Activated CD8-positive, alpha-beta memory T cell treated with anti-CD3 and anti-CD28 coated beads for 1 hour (primary cell): ENCODE measurements at places on chromosomes 7 and 10.

DNA sequence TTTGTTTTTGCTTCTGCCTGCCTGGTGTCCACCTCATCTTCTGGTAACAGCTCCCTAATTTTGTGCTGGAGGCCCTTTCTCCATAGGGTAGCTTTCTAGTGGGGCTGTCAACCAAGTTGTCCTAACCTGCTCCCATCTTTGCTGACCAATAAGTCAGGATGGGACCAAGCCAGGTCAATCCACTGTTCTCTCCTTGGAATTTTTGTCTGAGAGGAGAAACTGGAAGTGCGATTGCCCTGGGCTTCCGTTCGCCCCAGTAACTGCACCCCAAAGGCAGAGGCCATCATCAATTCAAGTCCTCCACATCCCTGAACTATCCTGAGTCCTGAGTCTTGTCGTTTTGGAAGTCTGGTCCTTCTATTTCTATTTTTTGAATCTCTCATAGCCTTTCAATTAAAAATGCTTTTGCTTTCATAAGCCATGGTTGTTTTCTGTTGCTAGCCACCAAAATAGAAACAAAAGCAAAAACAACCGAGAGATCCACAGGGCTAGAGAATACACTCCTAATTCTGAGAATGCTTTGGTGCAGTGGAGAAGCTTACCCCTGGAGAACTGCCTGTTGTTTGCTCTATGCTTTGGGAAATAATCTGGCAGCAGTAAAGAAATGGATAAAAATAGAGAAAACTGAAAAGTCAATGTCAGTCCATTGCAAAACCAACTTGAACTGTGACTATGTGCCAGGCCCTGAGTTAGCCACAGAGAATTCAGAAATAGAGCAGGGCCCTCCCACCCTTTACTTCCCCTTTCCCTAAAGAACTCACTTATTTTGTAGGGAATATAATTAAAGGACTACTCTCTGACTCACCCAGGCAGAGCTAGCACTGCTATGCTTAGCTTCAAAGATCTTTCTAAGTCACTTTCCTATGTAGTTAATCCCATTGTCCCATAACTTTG lies 368.1 kb downstream of the CXCL12 start:
- DNase-seq, result no peak

- DNase-seq, result no peak
These were observed 161.0 kb downstream of the HERPUD2 start for GRCh38 chr7:35533902-35534301.

DNA sequence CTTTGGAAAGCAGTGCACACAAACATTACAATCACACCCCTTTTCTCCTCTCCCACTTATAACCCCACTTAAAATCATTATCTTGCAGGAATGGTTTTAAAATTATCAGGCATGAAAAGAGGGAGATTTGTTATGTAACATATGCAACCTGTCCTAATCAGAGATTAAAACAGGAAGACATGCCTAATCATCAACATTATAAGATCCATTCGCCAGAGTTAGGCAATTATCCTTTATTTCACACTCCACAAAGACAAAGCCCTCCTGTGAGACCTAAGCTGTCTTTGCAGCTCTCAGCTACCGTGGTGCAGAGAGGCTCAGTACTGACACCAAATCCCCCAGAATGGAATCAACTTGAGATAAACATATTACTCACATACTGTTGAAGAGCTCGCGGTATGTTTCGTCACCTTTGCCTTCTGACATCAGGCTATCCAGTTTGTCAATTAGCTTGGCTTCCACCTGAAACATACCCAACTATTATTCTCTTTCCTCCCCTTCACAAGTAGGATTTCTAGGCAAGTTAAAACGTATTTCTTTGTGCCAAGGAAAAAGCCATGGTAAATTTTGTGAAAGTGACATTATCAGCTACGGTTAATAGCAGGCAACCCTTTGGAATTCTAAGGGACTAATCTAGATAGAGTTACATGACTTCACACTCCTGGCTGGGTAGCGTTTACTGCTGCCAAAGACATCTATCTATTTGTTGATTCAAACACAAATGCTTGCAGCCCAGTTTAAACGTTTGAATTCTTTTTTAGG lies 226.2 kb upstream of the IMMP2L start:
- no peak for DNase-seq

- no peak for DNase-seq
These were observed 46.5 kb upstream of the KIAA1217 start for GRCh38 chr10:24162206-24162985.

GRCh38 chr7:159192013-159192412 lies 47.3 kb upstream of the VIPR2 start:
- no peak for DNase-seq

DNA sequence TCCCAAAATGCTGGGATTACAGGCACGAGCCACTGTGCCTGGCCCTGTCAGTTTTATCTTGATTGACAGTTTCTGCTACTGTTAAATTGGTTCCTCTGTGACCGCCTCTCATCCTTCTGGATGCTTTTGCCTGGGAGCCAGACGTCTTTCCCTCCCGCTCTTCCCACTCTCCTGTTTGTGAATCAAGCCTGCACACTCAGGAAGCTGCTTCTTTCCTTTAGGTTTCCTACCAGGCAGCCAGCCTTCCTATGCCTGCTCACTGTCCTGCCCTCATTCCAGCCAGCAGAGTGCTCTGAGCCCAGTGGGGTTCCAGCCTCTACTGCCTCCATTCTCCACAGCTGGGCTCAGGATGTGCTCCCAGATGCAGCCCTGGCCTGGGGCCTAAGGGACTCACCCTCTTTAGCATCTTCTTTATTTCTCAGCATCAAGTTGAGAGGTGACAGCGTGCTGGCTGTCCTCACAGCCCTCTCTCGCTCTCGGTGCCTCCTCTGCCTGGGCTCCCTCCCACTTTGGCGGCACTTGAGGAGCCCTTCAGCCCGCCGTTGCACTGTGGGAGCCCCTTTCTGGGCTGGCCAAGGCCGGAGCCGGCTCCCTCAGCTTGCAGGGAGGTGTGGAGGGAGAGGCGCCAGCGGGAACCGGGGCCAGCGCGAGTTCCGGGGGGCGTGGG lies 5.1 kb downstream of the SH2D4B start:
- no peak for DNase-seq
